Left ventricle myocardium inferior (tissue), 1 donor: ENCODE measurements at places on chromosomes 7 and 10. TPM values are rescaled to one million over a fixed set of nuclear protein-coding genes. Genes with fewer than 3 reads are reported as not detected.

GRCh38 chr7:119935418-119936025, 337.5 kb upstream of the KCND2 start:
- no peak for DNase-seq

- DNase-seq: no peak
These were observed 93.5 kb downstream of the TNS3 start for GRCh38 chr7:47488201-47488968.

- peak; percentile 89 for DNase-seq
These were observed 123.9 kb downstream of the CACNA2D1 start for GRCh38 chr7:82319674-82320118.

- DNase-seq: no peak
These were observed 58.5 kb downstream of the STK32C start for GRCh38 chr10:132249226-132249724.

DNA sequence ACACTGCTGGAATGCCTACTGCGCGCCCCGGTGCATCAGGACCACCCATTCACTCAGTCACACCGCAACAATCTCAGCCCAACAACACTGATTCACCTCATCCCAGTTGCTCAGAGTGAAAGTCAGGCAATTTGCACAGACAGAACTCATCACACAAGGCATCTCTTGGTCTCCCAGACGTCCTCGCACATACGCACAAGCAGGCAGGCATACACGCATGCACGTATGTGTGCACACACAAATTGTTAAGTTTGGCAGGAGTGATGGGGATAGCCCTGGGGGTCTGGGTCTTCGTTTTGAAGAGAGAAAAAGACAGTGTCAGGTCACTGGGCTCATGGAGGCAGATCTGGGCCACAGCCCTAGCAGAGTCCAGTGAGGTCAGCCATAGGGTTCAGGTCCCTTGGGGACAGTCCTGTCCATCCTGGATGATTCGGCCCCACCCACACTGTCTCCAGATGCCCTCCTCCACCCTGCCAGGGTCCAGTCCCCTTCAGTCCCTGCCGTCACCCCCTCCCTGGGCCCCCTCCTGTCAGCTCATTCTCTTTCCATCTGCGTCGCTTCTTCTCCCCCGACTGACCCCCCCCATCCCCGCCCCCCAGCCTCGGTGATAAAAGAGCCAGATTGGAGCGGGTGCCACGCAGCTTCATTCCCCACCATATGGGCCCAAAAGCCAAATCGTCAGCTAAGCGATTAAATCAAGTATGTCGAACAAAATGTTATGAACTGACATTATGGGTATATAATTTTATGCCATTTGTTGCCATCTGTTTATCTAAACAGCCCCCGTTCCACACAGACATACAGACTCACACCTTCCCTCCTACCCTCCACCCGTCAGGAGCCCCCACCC, 48.5 kb upstream of the SLF2 start:
- no peak for DNase-seq

DNA sequence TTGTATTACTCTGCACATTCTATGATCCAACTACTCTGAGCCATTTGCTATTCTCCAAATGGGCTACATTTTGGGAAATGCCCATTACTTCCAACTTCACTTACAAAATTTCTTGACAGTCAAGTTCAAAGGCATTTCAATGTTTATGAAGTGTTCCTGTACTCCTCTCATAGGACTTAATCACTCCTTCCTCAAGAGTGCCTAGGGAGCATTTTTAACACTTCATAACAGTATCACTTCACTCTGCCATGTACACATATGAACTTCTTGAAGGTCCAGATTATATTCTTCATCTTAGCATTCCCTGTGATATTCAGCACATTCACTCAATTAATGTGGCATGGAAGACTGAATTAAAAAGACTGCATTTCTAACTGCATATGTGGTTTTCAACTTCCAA, 21.6 kb downstream of the OSBPL3 start:
- DNase-seq: no peak

DNA sequence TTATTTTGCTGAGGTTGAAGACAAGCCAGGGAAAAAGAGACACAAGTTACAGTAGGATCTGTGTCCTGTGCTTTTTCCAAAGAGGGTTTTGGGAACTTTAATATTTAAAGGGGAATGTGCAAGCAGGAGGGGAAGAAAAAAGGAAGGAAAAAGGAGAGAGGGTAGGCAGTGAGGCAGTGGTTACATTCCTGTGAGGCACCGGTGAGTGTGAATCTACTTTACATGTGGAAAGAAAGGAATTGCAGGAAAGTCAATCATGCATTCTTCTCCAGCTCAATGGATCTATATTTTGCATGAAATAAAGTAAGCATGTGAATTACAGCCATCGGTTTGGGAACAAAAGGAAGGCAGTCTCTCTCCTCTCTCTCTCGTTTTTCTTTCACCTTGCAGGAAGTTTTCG, 12.6 kb upstream of the DYNC2I1 start:
- DNase-seq: no peak

DNA sequence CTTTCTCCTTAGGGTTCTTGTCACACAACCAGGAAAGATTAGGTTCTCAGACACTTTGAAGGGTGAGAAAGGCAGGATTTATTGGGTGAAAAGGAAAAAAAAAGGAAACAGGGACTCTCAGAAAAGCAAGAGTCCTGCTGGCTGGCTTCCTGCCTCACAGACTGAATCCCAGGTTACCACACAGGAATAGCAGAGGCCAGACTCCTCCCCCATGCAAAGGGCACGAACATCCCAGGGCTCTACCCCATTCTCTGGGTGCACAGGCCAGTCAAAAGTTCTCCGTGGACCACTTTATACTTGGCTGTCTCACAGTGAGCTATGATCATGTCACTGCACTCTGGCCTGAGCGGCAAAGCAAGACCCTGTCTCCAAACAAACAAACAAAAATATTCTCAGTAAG, 42.6 kb downstream of the HOXA1 start:
- DNase-seq: no peak

DNA sequence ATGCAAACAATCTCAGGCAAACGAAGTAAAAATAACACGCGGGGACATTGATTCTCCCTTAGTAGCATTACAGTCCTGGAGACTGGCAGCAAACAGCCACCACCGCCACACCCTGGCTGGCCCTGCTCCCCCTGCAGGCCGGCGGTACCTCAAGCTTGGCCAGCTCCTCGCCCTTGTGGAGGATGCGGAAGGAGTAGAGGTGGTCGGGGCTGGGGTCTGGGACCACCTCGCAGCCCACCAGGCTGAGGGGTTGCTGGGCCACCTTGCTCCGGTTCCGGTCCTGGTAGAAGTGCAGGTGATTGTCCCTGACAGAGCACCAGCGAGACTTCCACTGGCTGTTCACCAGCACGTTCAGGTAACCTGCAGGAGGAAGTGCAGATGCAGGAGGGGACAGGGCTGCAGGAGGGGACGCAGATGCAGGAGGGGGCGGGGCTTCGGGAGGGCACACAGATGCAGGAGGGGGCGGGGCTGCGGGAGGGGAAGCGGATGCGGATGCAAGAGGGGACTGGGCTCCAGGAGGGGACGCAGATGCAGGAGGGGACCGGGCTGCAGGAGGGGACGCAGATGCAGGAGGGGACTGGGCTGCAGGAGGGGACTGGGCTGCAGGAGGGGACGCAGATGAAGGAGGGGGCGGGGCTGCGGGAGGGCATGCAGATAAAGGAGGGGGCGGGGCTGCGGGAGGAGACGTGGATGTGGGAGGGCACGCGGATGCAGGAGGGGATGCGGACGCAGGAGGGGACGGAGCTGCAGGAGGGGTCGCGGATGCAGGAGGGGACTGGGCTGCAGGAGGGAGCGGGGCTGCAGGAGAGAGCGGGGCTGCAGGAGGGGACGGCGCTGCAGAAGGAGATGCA, 65.7 kb downstream of the VWA2 start:
- peak; percentile 40 for DNase-seq

- no peak for DNase-seq
These were observed 95.3 kb downstream of the CACNA2D1 start for GRCh38 chr7:82348251-82348650.

- DNase-seq: peak; percentile 25
These were observed 584 bp upstream of the GARS1 start for GRCh38 chr7:30594048-30594539.

GRCh38 chr7:36925207-36925606, 200.9 kb upstream of the AOAH start:
- no peak for DNase-seq

GRCh38 chr7:107394276-107394675, 75.6 kb upstream of the GPR22 start:
- no peak for DNase-seq

- no peak for DNase-seq
These were observed 88.3 kb upstream of the CACUL1 start for GRCh38 chr10:118842843-118843624.

DNA sequence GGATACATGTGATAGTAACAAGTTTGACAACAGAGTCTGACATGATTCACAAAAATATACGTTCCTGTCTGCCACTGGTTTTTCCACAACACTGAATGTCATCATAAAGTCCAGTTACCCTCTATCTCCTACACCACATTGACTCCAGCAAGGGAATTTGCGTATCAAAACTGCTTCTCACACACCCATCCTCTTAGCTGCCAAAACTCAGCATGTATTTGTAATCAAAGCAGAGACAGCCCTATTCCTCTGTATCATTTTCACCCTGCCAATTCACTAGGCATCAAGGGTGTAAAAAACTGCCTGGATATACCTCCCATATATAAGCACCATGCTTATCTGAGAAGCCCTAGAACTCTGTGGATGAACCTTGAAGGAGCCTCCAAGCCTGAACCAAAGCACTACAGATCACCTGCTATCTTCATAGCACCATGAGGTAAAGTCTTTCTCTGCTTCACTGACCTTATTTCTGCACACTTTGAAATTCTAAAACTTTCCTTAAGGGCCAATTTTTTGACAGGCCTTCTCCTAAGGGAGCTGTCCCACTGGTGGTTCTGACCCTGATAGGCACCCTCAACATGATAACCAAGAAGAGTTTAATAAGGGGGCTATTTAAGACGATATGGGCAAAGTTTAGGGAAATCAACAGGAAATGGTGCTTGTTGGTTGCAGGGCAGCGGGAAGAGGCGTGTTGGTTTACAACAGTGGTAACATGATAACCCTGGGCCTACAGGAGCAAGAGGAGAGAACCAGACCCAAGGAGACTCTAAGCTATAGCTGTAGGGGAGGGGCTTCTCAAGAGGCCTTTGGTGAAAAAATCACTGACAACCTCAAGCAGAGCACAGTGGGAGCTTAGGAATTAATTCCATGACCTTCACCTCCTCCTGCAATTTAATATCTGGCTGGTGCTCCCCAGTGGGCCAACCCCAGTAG, at the start of gene IFIT1B:
IFIT1B (plus strand) TSS at position 352 of the 933 bp plus-strand sequence; CDS start at position 432, 80 bp downstream.
- no peak for DNase-seq

- DNase-seq: no peak
These were observed 39.4 kb upstream of the GDF10 start for GRCh38 chr10:47260505-47261111.

DNA sequence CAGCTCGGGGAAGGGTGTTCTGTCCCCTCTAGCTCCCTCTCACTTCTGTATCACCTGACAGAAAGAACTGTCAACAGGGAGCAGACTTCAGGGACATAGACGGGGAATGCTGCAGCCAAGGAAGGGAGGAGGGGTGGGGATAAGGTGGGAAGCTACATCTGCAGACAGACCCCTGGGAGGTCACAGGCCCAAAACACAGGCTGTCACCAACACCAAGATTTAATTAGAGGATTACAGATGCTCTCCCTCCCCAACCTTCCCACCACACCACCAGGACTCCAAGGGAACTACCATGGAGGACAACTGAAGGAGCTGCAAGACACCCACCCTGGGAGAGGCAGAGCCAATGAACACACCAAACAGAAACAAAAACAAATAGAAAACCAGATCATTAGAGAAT, 425.2 kb upstream of the VSTM2A start:
- no peak for DNase-seq

DNA sequence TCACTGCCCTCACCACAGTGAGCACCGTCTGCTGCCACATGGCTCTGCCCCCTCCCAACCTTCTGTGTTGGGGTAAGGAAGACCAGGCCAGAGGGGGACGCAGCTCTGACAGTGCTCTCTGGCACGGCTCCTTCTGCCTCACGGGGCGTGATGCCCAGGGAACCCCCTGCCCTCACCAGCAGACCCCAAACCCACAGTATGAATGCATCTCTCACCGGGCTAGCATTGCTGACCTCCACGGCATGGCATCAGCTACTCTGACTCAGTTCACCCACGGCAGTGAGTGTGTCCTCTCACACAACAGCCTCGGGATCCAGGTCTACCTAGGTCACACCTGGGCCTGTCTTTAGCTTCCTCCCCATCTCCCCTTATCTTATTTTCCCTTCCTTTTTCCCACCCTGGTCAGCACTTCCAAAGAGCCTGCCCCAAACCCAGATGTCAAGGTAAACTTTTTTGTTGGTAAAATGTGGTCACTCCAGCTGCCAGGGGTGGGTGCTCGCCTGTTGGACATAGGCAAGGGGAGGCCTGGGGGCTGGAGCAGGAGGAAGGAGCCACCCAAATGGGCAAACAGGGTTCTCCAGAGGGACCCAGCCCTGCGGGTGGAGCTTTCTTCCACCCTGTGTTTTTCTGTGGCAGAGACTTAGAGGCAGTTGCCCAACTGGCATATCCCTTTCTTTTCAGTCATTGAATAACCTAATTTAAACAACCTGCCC, 4.4 kb downstream of the CALML3 start:
- DNase-seq: no peak

- peak; percentile 47 for DNase-seq
These were observed 1.2 kb downstream of the VCL start for GRCh38 chr10:73998929-73999691.

DNA sequence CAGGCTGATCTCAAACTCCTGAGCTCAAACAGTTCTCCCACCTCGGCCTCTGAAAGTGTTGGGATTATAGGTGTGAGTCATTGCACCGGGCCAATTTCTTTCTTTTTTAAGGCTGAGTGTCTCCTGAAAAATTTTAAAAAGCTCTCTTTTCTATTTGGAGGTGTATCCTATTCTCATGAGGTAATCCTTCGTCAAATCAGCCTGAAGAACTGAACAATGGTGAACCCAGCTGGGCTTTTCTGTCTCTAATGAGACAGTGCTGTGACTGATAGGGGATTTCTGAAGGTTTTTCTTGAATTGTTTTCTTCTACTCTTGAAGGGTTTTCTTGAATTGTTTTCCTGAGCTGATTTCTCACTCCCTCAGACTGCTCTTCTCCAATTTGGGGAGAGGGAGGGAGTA, 30.9 kb upstream of the CALU start:
- no peak for DNase-seq

DNA sequence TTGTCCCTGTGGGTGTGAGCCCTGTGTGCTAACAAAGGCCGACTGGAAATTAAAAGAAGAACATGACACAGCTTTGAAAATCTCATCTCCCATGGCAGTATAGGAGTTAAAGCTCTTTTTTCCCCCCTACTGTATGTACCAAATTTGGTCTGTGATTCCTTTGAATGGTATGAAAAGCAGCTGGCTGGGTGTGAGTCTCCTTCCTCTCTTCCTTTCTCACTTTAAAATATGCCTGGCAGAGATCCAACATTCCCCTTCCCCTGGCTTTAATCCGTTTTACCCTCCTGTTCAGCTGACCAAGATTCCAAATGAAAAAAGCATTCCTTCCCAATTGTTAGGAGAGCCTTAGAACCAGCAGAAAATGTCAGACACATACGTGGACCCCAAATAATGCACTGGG, 225.0 kb upstream of the CELF2 start:
- no peak for DNase-seq

FGFBP3 gene
- 0.22 TPM for total RNA-seq

CFAP69 gene
- 3.8 TPM for total RNA-seq

ANAPC16 gene
- total RNA-seq: 256 TPM

LIPJ gene
- not detected for total RNA-seq

DGKI gene
- 1.3 TPM for total RNA-seq

ERVW-1 gene
- total RNA-seq: not detected

GBF1 gene
- total RNA-seq: 43.2 TPM

OR6V1 gene
- not detected for total RNA-seq

AQP1 gene
- total RNA-seq: 253 TPM

A1CF gene
- not detected for total RNA-seq

ANKRD2 gene
- total RNA-seq: 969 TPM

RADIL gene
- 4.5 TPM for total RNA-seq

SOSTDC1 gene
- 0.85 TPM for total RNA-seq

EN2 gene
- total RNA-seq: 0.11 TPM

SPDYE8 gene
- not detected for total RNA-seq
